ENCODE measurements at places on chromosomes 2 and 18.

DNA sequence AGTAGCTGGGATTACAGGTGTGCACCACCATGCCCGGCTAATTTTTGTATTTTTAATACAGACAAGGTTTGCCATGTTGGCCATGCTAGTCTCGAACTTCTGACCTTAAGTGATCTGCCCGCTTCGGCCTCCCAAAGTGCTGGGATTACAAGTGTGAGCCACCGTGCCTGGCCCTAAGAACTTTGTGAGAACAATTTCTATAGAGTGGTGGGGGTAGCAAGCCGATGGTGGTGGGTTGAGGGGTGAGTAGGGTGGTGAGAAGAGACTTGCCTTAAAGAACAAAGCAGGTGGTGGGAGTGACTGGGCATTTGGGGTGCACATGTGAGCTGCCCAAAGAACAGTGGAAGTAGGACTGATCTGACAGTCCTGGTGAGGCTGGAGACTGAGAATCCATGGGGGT is 76.0 kb upstream of the ASB18 start:
- DNase-seq, result no peak

DNA sequence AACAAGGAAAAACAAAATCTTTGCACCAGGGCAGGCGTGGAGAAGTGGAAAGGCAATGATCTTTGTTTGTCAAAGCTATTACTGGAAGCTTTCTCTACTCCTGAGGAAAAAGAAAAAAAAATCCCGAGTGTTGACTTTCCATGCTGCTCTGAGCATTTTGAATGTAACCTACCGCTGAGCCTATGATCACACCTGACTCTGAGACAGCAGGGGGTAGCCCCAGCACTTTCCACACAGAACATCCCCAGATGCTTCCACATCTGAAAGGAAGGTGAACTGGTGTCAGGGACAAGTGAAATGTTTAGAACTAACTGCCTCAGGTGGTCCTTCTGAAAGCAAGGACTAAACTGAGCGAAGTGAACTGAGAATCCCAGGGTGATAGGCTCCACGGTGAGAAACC is 1315.1 kb upstream of the DDX18 start:
- DNase-seq, result no peak

DNA sequence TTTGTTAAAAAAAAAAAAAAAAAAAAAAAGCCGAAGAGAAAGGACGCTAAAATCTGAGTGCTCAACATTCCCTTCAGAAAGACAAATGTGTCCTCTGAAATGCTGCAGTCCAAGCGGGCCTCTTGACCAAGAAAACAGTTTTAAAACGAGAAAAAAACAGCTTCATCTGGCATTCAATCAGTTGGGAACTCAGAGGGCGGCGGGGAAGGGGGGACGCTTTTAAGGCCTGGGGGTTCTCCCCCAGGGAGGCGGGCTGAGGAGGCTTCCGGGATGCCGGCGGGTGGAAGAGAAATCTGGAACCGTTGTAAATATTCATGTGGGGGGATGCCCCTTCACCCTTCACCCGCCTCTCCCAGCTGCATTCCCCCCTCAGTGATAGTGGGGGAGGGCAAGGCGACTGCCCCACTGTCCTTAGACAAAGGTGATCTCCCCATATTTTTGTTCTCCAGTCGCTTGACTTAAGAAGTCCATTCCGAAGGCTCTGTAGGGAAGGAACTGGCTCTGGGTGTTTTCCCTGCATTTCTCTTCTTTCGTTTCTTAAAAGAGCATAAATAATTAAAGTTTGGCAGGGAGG is 3.3 kb upstream of the HOXD11 start:
- DNase-seq, result no peak

- DNase-seq, result no peak
These were observed 8.1 kb upstream of the RPIA start for GRCh38 chr2:88683160-88684021.

DNA sequence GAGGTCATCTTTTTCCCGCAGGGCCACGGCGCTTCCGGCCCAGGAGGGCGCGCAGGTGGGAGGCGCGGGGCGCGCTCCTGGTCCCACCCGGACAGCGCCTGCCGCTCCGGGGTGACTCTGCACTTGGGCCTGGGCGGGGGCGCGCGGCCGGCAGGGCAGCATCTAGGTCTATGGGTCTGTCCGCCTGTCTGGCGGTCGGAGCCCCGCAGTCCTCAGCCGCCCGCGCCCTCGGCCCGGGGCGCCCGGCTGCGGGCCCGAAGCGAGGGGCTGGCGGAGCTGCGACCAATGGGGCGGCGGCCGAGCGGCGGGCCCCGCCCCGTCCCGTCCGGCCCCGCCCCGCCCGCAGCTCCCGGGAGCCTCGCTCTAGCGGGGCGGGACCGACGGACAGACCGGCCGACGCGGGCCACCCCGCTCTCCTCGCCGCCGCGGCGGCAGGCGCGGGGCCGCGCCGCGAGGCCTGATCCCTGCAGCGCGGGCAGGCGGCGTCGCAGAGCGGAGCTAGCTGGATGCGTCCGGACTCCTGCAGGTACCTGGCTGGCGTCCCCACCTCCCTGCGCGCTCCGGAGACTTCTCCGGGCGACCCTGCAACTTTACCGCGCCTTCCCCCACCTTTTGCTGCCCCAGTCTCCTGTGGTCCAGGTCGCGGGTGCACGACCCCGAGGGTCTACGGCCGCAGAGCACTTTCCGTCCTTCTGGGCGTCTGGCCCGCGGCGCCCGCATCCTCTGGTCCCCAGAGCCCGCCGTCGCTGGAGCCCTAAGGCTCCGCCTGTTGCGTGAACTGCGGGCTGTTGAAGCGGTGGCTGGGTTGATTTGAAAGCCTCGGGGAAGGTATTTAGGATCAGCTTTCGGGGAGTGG is at the start of gene KCNS3:
Gene KCNS3 (plus strand): TSS at position 387 of the 856 bp plus-strand sequence. CDS start 52,342 bp downstream, outside the sequence.
- peak; percentile 59 for DNase-seq

- no peak for DNase-seq
These were observed 245.6 kb downstream of the HDAC4 start for GRCh38 chr2:239154971-239155805.

DNA sequence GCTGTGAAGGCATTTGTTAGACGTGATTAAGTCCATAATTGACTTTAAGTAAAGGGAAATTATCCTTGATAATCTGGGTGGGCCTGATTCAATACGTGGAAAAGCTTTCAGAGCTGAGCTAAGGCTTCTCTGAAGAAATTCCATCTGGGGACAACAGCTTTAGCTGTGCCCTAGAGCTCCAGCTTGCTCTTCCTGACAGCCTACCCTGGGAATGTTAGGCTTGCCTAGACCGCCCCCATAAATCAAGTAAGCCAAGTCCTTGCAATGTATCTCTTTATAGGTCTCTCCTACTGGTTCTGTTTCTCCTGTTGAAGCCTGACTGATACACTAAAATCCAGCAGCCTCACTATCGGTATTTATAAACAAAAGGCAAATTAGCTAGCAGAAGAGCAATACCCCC is 160.0 kb downstream of the STK39 start:
- DNase-seq, result no peak

- no peak for DNase-seq
These were observed 19.7 kb downstream of the KIAA1328 start for GRCh38 chr18:36848609-36849008.

- no peak for DNase-seq
These were observed 154.8 kb downstream of the ZEB2 start for GRCh38 chr2:144364944-144365738.
